AG04450 (cell line): ENCODE measurements at places on chromosomes 4 and X. TPM values are rescaled to one million over a fixed set of nuclear protein-coding genes. Genes with fewer than 3 reads are reported as not detected.

DNA sequence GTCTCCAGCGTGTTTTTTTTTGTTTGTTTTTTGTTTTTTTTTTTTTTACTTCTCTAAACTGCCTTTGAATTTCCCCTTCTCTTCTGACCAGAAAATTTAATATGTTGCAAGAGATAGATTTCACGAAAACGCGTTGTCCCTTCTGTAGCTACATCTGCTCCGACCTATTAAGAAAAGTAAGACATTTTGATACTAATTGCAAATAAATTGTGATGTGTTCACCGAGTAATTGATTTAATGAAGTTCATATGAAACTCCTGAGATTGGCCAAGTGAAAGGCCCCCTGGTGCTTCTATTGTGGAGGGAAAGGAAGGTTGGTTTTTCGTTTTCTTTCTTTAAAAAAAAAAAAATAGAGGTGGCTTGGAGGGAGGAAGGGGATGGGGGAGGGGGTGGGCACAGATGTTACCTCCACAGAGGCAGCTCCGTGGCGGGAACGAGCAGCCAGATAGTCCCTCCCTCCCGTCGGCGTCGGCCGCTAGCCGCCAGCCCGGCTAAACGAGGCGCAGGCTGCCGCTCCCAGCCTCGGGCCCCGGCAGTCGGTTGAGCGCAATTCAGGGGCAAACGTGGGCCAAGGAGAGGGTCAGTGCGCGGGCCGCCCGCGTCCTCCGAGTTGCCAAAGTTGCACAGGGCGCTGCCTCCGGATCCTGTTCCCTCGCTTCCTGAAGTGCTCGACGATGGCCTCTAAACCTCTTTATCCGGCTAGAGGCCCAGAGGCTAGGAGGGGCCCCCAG lies 139.1 kb upstream of the ZIC3 start:
- DNase-seq: no peak

- no peak for DNase-seq
Observed at GRCh38 chr4:155954939-155955338, 1.3 kb upstream of the CTSO start.

DNA sequence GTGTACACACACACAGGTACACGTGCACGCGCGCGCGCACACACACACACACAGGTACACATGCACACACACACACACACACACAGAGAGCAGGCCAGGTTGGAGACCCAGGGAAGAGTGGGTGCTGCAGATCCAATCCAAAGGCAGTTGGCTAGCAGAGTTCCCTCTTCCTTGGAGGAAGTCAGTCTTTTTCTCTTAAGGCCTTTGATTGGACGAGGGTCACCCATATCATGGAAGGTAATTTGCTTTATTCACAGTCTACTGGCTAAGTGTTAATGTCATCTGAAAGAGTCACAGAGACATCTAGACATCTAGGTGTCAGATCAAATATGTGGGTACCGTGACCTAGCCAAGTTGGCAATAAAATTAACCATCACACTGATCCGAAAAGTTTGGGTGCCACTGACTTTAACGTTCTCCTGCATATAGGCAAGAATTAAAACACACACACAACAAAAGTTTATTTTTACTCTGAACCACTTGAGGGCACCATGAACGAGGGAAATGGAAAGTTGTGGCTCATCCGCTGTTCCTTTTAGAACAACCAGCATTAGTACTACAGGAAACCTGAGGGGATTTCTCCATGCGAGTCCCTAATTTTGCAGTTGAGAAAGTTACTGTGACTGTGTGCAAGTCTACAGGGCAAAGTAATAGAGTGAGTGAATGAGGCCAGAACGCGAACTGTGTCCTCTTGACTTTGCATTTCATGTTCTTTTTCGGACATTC lies 66.0 kb upstream of the STOX2 start:
- DNase-seq: no peak

DNA sequence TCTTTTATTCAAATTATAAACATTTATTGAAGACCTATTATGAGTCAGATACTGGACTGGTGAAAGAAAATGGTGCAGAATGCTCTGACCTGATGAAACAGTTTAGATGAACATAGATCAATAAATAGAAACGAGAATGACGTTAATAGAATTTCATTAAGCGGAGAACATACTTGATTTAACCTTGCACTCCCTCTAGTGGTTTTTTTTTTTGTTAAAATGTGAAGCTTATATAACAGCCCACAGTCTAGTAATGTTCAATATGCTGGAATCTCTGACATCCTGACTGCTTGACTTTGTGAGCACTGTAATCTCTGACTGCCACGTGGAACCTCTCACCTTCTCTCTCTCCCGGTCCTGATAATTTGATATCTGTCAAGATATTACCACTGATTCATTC lies 32.3 kb downstream of the HDAC8 start:
- DNase-seq: peak; percentile 6

GRCh38 chrX:104195489-104196084 lies 29.3 kb downstream of the FAM199X start:
- DNase-seq: no peak

DNA sequence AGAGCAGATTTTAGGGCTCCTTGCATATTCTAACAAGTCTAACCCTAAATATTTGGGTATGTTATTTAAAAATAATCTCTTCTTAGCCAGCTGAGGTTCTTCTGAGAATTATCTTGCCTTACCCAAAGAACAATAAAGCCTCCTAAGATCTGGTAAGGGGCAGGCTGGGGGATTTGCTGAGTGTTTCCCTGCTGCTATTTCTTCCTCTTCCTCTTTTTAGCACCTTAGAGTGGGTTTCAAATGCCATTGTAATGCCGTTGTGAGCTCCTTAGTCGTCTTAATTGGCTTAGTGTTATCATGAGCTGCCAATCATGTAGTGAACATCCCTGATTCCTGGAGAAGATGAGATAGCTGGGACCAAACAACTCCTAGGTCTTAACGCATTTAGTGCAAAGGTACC lies 15.4 kb downstream of the STOX2 start:
- DNase-seq: no peak

DNA sequence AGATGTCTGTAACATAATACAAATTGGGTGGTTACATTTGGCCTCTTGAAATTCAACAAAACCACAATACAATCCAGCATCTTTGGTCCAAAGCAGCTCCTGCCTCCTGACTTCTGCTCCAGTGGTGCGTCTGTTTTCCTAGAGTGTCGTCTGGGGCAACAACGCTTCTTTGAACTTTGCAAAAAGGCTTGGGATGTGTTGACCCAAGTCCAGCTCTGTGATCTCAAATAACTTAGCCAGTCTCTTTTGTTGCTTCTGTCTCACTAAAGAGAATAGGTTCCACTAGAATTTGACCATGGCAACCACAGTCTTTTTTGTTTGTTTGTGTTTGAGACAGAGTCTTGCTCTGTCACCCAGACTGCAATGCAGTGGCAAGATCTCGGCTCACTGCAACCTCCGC lies 324.0 kb downstream of the DHRSX start:
- no peak for DNase-seq

DNA sequence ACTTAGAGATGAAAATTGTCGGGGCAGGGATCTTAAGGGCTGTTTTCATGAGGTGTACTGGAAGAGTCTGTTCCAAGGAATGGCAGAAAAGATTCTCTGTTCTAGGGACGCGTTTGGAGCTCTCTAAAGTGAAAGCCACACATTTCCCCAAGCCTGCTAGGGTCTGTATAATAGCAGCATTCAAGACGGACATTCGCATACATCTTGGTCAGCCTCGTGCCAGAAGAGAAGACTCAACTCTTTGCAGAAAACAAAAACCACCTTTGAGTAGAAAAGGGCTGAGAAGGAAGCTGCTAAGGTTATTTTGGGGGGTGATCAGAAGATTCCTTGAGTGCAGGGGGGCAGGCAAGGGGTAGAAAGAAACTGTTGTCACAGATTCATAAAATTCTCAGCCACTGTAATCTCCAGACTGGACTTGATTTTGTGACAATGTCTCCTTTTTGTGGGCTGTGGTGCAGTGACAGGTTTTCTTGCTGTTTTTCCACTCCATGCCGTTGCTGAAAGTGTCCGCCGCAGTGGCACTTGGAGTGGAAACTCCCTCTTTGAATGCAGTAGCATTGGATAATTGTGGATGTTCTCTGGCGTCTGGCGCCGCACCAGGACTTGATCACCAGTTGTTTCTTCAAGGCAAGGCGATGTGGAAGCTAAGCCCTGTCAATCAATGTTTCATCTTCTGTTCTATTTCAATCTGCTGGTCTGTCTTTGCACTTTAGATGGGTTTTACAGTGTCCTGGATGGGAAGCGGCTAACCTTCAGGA lies 2.9 kb downstream of the GYG2 start:
- no peak for DNase-seq

- DNase-seq: no peak
Observed at GRCh38 chr4:139557556-139558110, 1.6 kb upstream of the SETD7 start.

DNA sequence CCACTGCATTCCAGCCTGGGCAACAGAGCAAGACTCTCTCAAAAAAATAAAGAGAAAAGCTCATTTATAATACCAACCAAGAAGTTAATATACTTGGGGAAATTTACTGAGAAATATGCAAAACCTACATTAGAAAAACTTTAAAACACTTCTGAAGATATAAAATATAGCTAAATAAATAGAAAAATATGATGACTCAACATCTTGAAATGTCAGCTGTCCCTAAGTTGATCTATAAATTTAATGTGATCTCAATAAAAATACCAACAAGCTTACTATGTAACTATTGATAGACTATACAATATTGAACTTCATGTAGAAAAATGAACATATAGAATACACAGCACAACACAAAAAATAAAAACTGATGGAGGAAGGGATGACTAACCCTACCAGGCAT lies 87.5 kb upstream of the INTU start:
- no peak for DNase-seq

DNA sequence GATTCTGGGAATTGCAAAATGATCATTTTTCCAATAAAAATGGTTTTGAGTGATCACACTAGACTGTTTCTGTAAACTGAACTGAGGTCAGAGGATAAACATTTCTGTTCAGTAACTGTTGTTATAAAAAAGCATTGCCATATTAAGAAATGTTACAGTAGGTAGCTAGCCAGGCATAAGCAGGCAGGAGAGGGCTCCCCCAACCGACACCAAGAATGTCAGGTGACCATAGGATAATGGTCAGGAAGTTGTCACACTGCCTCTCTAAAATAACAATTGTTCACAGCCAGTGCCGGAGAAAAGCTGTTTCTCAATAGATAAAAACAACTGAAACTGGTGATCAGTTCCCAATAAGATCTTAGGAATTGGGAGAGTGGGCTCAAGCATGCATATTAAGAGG lies 306.2 kb upstream of the SLIT2 start:
- no peak for DNase-seq

- no peak for DNase-seq
Observed at GRCh38 chr4:962231-963208, 10.8 kb downstream of the DGKQ start.

GRCh38 chr4:37793562-37793961 lies 32.9 kb upstream of the PGM2 start:
- no peak for DNase-seq

DNA sequence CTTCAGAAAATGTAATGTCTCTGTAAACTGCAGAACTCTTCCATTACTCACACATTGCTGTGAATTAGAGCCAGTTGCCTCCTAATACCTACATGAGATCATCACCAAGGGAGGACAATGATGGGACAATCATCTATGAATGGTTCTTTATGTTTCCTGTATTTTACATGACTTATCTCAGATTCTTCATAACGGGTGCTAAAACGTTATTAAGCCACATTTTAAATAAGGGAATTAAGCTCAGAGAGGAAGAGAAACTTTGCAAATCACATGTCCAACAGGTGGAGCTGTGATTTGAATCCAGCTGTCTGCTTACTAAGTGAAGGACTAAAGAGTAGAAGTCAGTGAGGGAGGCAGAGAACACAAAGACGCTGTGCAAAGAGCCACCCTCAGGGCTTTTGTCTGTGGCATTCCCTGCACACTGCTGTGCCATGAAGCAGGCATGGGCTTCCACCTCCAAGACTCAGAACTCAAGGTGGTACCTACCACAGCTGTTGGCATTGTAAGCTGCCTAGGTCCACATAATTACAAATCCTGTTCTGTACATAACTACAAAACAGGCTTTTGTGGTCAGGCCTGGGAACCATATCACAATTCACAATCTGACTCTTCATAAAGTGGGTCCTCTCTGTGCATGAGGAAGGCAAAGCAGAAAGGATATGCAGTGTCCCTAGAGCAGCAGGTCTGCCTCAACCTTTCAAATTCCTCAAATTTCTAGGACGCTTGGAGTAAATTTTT lies 12.8 kb downstream of the TBC1D9 start:
- DNase-seq: no peak

GRCh38 chrX:27918799-27919198 lies 62.5 kb downstream of the DCAF8L1 start:
- no peak for DNase-seq

GRCh38 chr4:155403886-155404285 lies 27.1 kb upstream of the MAP9 start:
- DNase-seq: no peak

- DNase-seq: no peak
Observed at GRCh38 chrX:75228854-75229253, 45.0 kb upstream of the UPRT start.

- DNase-seq: no peak
Observed at GRCh38 chrX:129731228-129731627, 7.6 kb upstream of the XPNPEP2 start.

- DNase-seq: no peak
Observed at GRCh38 chr4:68817386-68817785, 1.6 kb downstream of the UGT2B10 start.

DNA sequence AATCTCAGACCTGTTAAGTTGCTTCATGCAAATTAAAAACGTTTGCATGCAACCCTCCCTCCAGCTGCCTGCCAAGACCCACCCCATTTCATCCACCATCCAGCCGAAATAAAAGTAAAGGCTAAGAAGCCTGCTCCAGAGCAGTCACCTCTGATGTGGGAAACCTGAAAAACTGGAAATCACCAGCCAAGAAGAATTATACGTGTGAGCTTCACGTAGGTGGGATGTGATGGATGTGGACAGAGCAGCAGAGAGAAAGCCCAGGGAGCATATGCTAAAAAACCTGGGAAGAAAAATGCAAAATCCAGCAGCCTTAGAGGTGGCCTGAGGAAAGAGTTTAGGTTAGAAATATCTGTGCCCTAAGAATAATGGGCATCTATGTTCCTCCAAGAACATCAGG lies 160.6 kb upstream of the STS start:
- no peak for DNase-seq

- no peak for DNase-seq
Observed at GRCh38 chr4:166655231-166655630, 579.1 kb downstream of the SPOCK3 start.

GRCh38 chr4:5866841-5867813 lies 25.8 kb downstream of the CRMP1 start:
- no peak for DNase-seq

- no peak for DNase-seq
Observed at GRCh38 chr4:160510928-160511327, 1408.0 kb downstream of the RAPGEF2 start.

DNA sequence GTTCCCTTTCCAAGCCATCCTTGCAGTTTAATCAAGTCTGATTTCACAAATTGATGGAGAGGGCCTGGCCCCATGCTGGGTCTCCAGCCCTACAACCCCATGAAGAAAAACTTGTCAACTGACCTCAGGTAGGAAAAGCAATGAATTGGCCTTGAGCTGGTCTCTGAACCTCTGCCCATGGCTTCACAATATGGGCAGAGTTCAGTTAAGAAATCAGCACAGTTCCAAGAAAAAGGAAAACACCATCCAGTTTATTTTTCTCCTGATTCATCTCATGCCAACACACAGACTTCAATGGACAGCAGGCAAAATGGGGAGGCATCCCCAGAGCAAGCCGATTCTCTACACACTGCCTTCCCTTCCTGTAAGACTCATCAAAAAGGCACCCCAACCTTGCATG lies 3.3 kb downstream of the RIPPLY1 start:
- DNase-seq: no peak

The INTS12 gene
- 34.6 and 41.7 TPM in 2 replicates for polyA plus RNA-seq

The GLOD5 gene
- polyA plus RNA-seq: not detected in 2 replicates

The SPATA4 gene
- 0.09 and 0.11 TPM in 2 replicates for polyA plus RNA-seq

The MGARP gene
- 42.6 and 57.7 TPM in 2 replicates for polyA plus RNA-seq

The PALLD gene
- 159 and 214 TPM in 2 replicates for polyA plus RNA-seq

The MAGEA11 gene
- polyA plus RNA-seq: not detected in 2 replicates
